Gastroesophageal sphincter (tissue), 4 donors: ENCODE measurements at places on chromosomes 1 and 21. TPM values are rescaled to one million over a fixed set of nuclear protein-coding genes. Genes with fewer than 3 reads are reported as not detected.
A peak's percentile ranks its signal among the peaks of the same experiment; 100 is the strongest.

C1orf122 gene
- total RNA-seq, result 59.0 TPM

DIP2A gene
- total RNA-seq, result 19.9 TPM

SETSIP gene
- not detected for total RNA-seq

DNA sequence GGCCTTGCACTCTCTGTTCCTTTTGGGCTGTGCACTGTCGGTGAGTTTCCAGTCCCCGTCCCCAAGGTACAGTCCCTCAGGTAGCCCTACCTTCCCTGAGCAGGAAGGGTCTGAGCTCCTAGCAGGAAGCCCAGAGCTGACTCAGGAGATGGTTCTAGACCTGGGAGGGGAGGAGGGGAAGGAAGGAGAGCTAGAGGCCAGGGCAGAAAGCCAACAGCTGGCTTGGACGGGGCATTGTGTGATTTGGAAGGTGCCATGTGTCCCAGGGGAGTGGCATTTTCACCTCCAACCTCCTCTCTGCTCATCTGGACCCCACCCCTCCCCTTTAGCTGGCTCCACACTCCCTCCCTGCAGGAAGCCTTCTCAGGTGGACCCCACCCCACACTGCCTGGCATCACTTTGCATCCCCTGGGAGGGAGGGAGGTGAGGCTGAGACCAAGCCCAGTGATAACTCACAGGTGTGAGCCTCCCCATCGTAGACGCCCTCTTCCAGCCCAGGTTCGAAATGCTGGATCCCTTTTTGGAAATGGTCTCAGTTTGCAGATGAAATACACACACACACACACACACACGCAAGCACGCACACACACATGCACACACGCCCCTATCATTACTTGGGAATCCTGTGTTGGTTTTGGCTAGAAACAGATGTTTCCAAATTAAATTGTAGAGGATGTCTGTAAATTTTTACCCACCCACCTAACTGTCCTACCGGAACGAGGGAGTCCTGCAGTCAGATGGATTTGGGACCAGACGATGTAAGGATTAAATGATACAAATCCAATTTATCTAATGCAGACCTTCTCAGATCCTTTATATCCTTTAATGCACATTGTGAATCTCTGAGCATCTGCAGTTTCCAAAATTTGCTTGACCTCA lies 19.7 kb upstream of the IFNLR1 start:
- no peak for ATAC-seq

- no peak for ATAC-seq
Observed at GRCh38 chr1:228182296-228183030, 16.9 kb downstream of the IBA57 start.

GRCh38 chr1:191588905-191589304 lies 569.4 kb upstream of the RGS18 start:
- ATAC-seq, result no peak

DNA sequence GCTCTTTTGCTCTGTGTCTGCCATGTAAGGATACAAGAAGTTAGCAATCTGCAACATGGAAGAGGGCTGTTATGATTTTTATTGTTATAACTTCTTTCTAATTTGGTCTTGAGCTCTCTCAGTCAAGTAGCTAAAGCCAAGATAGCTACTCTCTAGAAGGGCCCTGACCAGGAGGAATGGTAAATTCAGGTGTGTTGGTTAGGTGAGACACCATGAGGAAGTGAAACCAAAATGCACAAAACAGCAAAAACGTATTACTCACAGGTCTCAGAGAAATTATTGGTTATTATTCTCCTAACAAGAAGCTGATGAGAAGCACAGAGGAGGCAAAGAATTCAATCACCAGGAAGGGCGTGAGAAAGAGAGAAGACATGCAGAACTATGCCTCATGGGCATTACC lies 51.8 kb upstream of the INSL5 start:
- no peak for ATAC-seq

DNA sequence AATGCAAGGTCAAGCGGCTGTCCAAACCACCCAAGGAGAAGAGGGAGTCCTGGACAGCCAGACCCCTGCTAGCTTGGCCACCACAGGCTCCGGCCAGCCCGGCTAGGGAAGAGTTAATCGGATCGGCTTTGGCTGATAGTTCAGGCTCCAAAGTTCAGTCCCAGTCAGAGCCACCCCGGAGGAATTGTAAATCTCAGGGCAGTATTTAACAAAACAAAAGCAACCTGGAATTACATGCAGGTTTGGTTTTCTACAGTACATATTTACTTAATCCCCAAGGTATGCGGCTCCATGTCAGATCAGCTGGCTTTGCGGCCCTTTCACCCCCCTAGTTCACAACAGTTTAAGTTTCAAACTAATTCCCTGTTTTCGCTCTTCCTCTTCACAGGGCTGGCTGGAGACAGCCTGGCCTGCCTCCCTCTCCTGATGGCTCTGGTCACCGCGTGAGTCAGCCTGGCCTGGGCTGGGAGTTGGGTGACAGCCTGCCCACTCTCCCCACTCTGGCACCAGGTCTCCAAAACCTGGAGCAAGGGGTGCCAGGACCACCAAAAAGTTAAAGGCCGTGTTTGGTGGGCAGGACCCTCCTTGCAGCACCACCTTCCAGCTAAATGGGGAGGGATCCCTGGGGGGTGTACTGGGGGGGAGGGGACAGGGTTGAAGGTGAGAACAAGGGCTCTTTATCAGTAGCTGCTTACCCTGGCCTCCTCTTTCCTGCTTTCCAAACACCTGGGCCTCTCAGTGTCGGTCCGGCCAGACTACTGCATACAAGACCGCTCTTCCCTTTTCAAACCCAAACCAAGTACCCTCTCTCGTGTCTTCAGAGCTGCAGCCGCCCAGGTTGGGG lies 1.9 kb downstream of the DHRS3 start:
- peak; percentile 40 for ATAC-seq

DNA sequence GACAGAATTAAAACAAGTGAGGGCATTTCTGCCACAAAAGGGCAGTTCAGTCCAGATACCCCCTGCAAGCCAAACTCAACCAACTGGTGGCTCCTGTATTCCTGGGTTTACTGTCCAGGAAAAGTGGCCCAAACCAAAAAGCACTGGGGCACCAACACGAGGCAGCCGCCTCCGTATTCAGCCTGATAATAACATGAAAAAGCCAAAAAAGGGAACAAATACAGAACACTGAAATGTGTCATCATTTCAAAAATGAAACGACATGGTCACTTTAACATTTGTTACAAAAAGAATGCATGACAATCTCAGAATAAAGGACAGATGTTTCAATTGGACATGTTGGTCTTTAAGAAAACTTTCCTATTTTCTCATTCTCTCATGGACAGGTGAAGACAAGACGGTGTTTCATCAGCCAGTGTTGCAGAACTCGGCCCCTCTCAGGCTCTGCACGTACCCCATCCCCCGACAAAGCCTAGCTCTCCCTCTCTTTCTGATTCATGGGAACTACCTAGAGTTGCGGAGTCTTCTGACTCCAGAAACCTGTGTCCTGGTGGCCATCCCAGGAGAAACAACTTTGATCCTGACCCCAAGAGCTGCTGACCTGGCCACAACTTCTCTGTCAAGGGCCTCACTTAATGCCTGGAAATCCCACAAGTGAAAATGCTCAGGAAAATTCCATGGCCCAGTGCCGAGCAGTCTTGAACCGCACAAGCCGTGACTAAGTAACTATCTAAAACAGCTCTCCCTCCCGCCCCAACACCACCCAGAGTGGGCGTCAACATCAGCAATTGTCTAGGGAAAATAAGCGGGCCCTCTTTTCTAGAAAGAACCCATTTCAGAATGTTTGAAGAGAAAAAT lies 27.1 kb downstream of the ZBTB17 start:
- peak; percentile 70 for ATAC-seq

GRCh38 chr1:193355626-193356025 lies 169.2 kb upstream of the B3GALT2 start:
- no peak for ATAC-seq
